ENCODE measurements at places on chromosomes 1 and 21.

DNA sequence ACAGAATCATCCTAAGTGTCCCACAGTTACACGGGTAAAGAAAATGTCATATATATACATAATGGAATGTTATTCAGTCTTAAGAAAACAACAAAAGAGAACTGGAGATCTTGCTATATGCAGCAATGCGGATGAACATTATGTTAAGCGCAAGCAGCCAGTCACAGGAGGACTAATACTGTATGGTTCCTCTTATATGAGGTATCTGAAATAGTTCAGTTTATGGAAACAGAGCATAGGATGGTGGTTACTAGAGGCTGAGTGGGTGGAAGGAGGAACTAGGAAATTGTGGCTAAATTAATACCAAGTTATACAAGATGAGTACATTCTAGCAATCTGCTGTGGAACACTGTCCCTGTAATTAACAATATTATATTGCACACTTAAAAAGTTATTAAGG, 834.3 kb downstream of the KCNT2 start:
- DNase-seq: no peak

GRCh38 chr1:114152508-114153260, 985 bp downstream of the SYT6 start:
- DNase-seq: peak; percentile 60

DNA sequence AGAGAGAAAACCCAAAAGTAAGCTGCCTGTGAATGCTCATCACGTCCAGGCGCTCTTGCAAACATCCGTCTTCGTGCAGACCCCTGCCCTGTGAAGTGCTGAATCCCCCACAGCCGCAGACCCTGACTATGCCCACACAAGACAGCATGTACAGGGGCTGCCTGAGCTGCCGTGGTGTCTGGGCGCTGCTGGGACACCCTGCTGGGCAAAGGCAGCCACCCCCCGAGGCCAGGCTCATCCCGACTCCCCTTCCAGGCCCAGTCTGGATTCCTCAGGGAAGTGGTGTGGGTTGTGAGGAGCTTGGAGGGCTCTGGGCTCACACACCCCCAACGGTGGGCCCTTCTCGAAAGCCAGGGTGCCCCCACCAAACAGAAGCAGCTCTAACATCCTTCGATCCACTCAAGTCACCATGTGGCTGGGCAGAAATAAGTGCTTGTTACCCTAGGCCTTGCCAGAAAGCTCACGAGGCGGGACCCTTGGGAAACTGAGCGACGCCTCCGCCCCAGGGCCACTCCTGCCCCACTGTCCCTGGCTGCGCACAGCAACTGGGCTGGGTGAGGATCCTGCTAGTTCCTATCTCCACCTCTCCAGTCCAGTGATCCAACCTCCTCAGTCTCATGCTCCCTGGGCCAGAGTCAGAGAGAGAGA, 4.8 kb upstream of the WNT9A start:
- DNase-seq: no peak

DNA sequence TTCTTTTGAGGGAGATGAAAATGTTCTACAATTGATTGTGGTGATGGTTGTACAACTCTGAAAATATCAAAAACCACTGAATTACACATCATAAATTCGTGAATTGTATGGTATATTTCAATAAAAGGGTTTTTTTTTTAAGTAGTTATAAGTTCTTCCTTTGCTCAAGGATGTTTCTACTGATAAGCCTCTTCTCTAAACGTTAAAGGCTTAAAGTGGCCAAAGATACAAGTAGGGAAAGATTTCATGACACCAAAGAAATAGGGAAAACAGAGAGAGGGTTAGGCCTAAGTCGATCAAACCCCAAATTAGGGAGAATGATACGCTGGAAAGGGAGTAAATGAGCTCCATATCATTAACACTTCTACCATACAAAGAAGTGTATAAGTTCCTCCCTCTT, 4.1 kb downstream of the KDM5B start:
- no peak for DNase-seq

DNA sequence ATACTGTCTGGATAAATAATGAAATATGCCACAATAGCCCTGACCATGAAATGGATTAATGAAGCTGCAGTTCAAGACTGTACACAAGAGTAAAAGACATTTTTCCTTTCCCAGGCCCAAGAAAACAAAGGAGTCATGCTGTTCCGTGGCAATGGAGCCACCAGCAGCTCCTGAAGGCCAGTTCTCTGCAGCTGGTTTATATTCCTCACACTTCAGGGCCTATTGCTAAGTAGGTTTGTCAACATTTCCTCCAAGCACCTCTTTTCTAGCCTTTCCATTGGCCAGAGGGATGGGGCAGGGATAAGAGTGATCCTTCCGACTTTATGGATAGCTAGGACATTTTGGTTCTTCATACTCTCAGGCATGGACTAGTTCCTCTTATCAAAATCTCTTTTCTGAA, 24.2 kb upstream of the RGL1 start:
- DNase-seq: no peak

DNA sequence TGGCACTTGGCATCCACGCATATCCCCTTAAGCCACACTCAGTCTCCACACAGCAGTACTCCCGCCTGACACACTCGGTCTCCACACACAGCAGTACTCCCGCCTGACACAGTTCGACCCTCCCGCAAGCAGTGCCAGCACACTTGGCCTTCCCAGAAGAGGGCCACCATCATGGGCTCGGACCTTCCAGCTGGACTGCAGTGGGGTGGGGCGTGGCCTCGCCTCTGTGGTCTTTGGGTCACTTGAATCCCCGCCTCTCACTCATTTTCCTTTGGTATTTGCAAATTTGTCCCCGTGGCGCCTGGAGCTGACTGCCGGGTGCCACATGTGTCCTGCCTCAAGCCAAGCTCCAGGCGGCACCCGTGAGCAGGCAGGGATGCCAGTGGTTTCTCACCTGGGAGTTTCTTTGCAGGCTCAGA, 63.7 kb downstream of the FAAP20 start:
- DNase-seq: no peak

DNA sequence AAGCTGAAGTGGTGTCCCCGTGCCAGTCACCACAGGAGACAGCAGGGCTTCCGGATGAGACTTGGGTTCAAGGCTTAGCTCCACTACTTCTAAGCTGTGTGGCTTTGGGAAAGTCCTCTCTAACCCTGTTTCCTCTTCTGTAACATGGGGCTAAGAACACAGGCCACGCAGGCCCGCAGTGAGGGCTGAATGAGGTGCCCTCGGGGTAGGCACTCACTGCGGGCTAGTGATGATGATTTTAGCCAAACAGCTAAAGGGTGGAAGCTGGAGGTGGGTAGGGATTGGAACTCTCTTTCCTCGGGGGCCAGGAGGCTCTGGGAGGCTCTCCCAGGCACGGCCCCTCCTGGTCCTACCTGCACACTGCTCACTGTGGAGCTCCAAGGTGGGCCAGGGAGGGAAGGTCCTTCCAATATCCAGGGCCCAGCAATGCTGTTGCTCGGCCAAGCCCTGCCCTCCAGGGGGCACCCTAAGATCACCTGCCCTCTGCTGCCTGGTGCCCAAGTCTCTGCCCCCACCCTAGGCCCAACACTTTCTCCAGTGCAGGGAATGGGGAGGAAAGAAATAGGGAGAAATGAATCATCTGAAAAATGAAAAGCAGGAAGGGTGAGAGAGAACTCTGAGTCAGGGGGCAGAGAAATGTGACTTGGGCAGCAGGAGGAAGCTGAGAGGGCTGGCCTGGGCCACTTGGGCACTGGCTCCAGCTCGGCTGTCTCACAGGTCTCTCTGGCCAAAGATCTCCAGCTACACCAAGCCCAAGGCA, 19.2 kb upstream of the EVA1B start:
- DNase-seq: peak; percentile 83

GRCh38 chr1:46301808-46302640, 1.4 kb downstream of the LRRC41 start:
- DNase-seq: peak; percentile 71

- no peak for DNase-seq
Observed at GRCh38 chr1:228894442-228894989, 159.2 kb downstream of the RHOU start.

GRCh38 chr1:111195002-111195684, 5.3 kb downstream of the DENND2D start:
- DNase-seq: no peak

DNA sequence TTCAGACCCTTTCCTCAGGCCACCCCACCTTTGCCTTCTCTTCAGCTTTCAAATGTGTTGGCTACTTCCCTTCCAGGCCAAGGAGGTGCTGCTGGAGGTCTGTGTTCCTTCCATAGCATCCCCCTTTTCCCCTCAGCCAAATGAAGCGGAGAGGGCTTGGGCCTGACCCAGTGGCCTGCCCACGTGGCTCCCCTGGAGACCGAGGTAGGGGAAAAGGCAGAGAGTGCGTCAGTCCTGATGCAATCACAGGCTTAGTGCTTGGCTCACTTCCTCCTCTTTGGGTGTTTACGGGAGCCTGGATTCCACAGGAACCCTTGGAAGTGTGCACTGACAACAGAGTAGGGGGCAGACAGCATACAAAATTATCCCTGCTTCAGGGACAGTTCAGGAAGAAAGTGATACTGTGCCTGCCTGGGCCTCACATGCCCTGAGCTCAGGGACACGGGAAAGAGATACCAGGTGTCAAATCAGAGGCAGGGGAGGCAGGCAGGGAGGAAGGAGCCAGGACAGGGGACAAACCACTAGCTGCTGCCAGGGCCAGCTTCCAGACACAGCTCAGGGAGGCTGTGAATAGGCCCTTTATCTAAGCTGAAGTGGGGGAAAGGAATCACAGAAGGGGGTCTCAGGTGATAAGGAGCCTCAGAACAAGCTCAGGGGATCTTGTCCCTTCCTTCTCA, 16.6 kb upstream of the PTP4A2 start:
- peak; percentile 59 for DNase-seq

- no peak for DNase-seq
Observed at GRCh38 chr1:210363119-210363518, 34.4 kb downstream of the HHAT start.

- no peak for DNase-seq
Observed at GRCh38 chr1:211939876-211940468, 95.4 kb downstream of the INTS7 start.

- no peak for DNase-seq
Observed at GRCh38 chr1:51506537-51506936, 12.5 kb downstream of the EPS15 start.

DNA sequence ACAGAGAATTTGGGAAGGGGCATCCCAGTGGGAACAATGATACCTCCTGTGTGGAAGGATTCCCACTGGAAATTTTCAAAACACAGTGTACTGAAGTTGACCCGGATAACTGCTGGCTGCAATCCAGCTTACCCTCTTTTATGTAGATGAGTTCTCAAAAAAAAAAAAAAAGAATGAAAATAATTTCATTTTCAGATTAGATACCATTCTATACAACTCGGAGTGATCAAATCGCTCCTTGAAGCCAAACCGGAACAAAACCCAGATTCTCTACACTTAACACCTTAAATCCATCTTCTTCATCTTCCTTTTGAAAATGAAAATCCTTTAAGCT, 69.1 kb downstream of the KAZN start:
- DNase-seq: no peak

- DNase-seq: no peak
Observed at GRCh38 chr1:180311011-180311730, 81.1 kb downstream of the LHX4 start.

DNA sequence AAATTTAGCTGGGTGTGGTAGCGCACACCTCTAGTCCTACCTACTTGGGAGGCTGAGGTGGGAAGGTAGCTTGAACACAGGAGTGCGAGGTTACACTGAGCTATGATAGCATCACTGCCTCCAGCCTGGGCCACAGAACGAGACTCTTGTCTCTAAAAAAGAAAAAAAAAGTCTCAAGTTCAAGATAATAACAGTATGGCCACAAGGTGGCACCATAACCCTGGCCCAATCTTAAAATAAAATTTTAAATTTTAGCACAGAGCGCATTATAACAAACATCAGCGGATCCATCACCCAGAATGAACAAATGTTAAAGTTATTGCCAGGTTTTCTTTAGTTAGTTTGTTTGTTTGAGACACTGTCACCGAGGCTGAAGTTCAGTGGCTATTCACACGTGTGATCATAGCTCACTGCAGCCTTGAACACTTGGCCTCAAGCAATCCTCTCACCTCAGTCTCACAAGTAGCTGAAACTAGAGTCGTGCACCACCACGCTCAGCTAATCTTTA, 2.9 kb upstream of the HTR6 start:
- DNase-seq: no peak

DNA sequence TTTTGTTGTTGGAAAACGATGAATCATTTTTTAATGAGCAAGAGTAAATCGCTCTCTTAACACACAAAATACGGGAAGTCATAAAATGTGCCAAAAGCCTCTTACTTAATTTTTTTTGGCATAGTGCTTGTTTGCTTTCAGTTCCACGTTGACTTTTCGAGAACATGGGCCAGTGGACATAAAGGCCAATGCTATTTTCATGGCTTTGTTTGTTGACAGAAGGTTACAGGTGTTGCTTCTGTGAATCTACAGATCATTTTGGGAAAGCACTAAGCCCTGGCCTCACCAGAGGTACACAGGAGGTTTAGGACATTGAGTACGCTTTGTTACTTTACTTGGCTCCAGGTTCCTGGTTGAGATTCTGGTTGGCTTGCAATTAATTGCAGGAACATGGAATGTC, 199.4 kb upstream of the HMCN1 start:
- DNase-seq: no peak

Measured in head of caudate nucleus (tissue), 42 donors.